ENCODE measurements at places on chromosomes 11 and 22. TPM values are rescaled to one million over a fixed set of nuclear protein-coding genes. Genes with fewer than 3 reads are reported as not detected.

MRPL16 gene
- total RNA-seq = 73.8 TPM

SORL1 gene
- total RNA-seq = 13.7 TPM

TIMP3 gene
- total RNA-seq = 640 TPM

BTBD18 gene
- total RNA-seq = not detected

MEI1 gene
- 3.7 TPM for total RNA-seq

PAX6 gene
- total RNA-seq = 0.11 TPM

USH1C gene
- 0.44 TPM for total RNA-seq

KBTBD3 gene
- 10.1 TPM for total RNA-seq

OR10A5 gene
- not detected for total RNA-seq

CHRM4 gene
- total RNA-seq = not detected

TUB gene
- total RNA-seq = 26.8 TPM

SLC22A9 gene
- total RNA-seq = not detected

NOX4 gene
- 8.8 TPM for total RNA-seq

CHADL gene
- total RNA-seq = 10.2 TPM

MMP1 gene
- total RNA-seq = not detected

C11orf97 gene
- 0.17 TPM for total RNA-seq

PHF21B gene
- 1.4 TPM for total RNA-seq

DBX1 gene
- not detected for total RNA-seq

FKBP2 gene
- 98.1 TPM for total RNA-seq

PRR33 gene
- total RNA-seq = 0.07 TPM

SYT7 gene
- total RNA-seq = 1.1 TPM

OR51Q1 gene
- total RNA-seq = not detected

RAB36 gene
- 6.3 TPM for total RNA-seq

OR2AT4 gene
- not detected for total RNA-seq

GAL3ST3 gene
- not detected for total RNA-seq

ANO5 gene
- 7.9 TPM for total RNA-seq

CHRM1 gene
- 3.0 TPM for total RNA-seq

RFPL1 gene
- not detected for total RNA-seq

DCHS1 gene
- 11.7 TPM for total RNA-seq

BIRC3 gene
- 0.48 TPM for total RNA-seq

SESN3 gene
- total RNA-seq = 34.5 TPM

MS4A15 gene
- 0.28 TPM for total RNA-seq

GRM5 gene
- 0.07 TPM for total RNA-seq

CARD16 gene
- total RNA-seq = 12.2 TPM

RAB39A gene
- total RNA-seq = 2.1 TPM

MUC2 gene
- 0.12 TPM for total RNA-seq

AMBRA1 gene
- total RNA-seq = 72.7 TPM

C22orf42 gene
- total RNA-seq = 0.55 TPM
